ENCODE measurements at places on chromosomes 16 and 17.

- no peak for DNase-seq
Measured at GRCh38 chr16:86086471-86086870, 187.5 kb downstream of the IRF8 start.

- DNase-seq: no peak
Measured at GRCh38 chr17:46745376-46745775, 73.1 kb downstream of the WNT3 start.

GRCh38 chr17:81608082-81608481, 28.8 kb downstream of the NPLOC4 start:
- DNase-seq: no peak

DNA sequence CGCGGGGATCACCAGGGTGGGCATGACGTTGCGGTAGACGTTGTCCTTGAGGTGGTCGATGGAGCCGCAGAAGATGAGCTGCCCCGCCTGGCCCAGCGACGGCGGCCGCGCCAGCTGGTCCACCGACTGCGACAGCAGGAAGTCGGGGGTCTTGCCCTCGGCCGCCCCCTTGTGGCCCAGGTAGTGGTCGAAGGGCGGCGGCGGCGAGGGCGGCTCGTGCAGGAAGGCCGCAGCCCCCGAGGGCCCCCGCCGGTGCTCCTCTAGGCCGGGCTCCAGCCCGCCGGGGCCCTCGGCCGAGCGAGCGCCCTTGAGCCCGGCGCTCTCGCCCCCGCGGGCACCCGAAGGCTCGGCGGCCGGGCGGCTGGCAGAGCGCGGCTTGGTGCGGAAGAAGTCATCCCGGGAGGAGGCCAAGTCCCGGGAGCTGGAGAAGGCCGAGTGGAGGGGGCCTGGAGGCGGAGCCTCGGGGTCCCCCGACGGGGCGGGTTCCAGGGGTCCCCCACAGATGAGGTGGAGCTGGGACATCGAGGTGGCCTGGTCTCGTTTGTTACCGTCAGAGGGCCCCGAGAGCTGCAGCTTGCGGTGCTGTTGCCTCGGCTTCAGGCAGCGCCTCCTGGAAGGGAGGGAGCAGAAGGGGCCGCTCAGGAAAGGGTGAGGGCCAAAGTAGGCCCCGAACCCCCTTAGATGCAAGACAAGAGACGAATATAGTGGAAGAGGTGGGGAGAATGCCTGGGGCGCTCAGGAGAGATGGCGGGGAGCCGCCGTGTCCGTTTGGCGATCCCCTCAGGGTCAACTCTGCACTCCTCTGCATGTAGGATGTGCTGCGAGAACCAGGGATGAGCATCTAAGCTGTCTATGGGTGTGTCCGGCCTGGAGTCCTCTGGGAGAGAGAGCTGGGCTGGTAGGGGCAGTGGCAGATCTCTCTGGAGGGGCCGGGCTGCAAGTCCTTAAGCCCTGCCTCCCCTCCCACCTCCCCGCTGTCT, 8.8 kb downstream of the FAM171A2 start:
- DNase-seq: no peak

DNA sequence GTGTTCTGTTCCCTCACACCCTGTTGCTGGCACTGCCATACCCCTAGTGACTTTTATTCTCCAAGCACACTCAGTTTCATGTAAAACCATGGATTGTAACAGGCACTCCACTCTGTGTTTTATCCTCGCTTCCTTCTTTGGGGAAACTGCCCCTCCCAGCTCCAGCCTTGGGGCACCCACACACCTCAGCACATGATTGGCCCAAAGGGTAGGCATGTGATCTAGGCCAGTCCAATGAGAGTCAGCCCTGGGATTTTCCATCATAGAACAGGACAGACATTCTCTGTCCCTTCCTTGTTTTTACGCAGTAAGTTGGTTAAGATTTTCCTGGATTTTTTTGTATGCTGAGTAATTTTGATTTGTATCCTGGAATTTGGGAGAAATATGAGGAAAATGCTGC, 115.4 kb downstream of the C16orf95 start:
- DNase-seq: no peak

GRCh38 chr17:32152130-32152529, 9.8 kb downstream of the RHOT1 start:
- DNase-seq: no peak

DNA sequence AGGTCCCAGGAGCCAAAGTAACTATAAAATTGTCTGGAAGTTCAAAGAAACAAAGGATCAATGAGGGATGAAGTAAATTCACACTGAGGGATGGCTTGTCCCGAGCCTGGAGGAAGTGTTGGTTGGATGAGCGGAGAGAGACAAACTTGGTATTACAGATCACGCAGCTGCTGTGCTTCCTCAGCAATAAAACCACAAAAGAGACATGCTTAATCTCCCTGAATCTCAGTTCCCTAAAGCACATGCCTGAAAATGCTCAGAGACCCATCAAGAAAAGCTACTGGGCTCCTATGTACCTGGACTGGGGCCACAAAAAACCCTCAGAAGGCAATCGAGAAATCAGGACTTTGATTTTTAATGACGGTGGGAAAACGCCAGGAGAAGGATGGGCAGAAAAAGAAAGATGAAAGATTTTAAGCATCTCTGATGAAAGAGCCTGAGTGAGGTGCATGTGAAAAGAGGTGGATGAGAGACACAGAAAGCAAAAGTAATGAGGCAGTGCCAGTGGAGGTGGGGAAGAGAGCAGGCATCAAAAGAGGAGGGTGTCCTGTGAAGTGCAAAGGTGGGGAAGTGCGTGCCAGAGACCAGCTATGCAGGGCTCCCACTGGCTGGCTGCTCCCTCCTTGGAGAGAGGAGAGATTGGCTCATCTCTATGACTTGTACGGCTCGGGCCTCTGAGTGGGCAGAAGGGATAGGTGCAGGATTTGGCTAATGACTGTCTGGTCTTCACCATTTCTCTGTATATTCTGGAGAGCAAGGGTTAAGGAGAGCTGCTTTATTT, 143.7 kb downstream of the ABCC12 start:
- DNase-seq: no peak

Data from frontal cortex (tissue), 4 donors.